ELR (cell line): ENCODE measurements at places on chromosomes 12 and 14.

DNA sequence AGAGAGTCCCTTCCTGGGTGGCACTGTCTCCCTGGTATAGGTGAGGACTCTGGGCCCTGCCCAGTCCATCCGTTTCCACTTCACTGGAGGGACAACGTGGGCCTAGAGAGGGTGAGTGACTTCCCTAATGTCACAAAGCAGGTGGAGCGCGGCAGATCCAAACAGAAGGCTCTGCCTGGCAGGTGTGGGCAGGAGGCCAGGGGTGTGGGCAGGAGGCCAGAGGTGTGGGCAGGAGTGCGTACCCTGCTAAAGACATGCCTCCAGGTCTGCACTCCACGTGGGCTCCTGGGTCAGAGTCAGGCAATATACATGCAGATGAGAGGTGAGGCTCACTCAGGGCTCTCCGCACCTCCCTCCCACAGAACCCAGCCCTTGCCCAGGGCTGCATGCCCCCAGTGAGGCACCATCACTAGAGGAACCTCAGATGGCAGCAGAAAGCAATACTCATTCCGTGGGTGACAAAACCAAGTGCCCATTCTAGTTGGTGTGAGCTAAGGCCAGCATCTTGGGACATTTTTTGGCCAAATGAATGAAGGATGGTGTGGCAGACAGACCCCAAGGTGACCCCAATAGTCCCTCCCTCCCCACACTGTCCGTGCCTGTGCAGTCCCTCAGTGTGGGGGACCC, 271.6 kb upstream of the RTL1 start:
- DNase-seq, result no peak

GRCh38 chr14:71960494-71961353, 28.5 kb downstream of the RGS6 start:
- DNase-seq, result no peak

DNA sequence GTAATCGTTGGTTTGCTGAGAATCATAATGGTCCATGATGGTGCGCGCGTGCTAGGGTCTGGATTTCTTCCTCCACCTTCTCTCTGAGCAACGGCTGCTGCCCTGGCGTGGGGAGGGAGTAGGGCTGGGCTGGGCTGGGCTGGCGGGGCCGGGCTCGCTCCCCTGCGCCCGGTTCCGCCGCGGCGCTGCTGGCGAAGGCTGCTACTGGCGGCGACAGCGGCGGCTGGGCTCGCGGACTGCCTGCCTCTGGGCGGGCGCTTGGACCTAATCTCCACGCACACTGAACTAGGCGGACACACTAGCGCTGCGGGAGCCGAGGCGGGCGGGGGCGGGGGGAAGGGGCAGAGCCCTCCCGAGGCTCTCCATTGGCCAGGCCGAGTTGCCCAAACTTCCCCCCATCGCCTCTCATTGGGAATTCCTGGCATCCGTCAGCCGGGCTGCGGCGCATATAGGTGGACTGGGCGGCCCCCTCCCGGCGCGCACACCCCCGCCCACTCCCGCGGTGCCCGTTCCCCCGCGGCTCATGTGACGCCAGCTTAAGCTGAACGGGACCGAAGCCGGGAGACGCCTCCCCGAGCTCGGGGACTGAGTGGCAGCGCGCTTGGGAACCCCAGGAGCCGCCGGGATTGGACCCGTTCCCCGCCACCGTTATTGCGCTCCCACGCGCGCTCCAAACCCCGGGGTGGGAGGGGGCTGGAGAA, at the start of gene ACTN1:
TSS of gene ACTN1 (minus strand) at position 282 of the 701 bp plus-strand sequence. CDS start at position 36, 246 bp downstream.
- peak; percentile 98 for DNase-seq

- no peak for DNase-seq
These were observed 30.7 kb downstream of the SNRNP35 start for GRCh38 chr12:123488539-123489230.

- peak; percentile 30 for DNase-seq
These were observed 62.8 kb upstream of the CCDC91 start for GRCh38 chr12:28127455-28127854.

DNA sequence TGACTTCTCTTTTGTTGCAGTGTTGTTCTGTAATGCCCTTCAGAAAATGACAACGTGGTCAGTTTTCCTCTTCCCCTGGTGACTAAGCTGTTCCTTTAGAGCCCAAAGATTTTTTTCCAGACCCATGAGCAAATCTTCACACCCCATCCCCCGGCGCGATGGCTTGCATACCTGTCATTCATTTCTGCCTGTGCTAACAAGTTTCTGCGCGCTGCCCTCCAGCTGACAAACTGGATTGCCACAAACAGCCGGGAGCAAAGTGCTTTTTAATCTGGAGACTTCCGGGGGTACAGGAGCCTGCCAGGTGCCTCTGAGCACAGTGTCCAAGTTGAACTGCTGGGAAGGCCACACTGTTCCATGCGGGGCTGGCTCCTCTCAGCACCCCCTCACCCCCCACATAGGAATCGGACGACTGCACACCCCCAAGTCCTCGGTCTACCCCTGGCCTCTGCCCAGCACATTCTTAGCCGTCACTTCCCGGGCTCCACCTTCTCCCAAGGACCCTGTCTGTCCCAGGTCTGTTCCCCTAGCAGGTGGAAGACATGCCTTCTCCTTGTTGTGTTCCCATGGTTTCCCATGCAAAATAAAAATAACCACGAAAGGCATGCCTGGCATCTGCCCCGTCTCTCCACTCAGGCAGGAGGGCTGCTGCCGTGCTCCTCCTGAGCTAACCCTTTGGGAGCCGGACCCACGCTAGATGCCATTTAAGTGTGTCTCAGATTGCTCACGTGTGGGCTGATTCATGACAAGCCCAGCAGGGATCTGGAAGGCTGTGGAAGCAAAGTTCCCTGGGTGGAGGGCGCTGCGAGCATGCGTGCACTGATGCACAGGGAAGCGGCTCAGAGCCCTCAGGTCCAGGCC, 14.1 kb downstream of the RILPL1 start:
- peak; percentile 33 for DNase-seq

- peak; percentile 48 for DNase-seq
These were observed 29.7 kb downstream of the KTN1 start for GRCh38 chr14:55609681-55610080.

GRCh38 chr14:29587761-29588470, 339.7 kb downstream of the PRKD1 start:
- DNase-seq, result no peak

- DNase-seq, result no peak
These were observed 33.1 kb downstream of the SNX6 start for GRCh38 chr14:34596891-34597290.

GRCh38 chr14:105490267-105490571, 827 bp upstream of the TEDC1 start:
- DNase-seq, result no peak

- DNase-seq, result no peak
These were observed 191.2 kb upstream of the PLXNC1 start for GRCh38 chr12:93957168-93957567.

DNA sequence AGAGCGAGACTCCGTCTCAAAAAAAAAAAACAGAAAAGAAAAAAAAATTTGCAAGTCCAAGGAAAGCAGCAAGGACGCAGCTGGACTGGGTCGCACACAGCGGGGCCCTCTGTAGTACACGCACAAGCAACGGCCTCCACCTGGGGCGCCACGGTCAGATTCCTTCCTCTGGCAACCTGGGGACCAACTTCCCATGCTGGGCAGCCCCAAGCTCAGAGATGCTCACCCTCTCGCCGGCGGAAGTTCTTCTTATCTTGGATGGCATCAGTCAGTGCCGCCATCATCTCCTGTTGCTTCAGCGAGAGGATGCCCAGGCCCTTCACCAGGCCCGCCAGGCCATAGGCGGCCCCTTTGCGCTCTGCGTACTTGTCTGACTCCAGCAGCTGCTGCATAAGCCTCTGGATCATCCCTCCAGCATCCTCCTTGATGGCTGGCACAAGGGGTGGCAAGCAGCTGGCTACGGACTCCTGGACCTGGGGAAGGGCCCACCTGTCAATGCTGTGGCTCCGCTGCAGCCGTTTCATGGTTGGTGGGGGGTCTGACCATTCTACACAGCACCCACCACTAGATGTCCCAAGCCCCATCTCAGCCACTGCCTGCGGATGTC, 34.5 kb upstream of the RAB35 start:
- no peak for DNase-seq

- DNase-seq, result no peak
These were observed 19.7 kb downstream of the SYNE3 start for GRCh38 chr14:95496690-95497259.

DNA sequence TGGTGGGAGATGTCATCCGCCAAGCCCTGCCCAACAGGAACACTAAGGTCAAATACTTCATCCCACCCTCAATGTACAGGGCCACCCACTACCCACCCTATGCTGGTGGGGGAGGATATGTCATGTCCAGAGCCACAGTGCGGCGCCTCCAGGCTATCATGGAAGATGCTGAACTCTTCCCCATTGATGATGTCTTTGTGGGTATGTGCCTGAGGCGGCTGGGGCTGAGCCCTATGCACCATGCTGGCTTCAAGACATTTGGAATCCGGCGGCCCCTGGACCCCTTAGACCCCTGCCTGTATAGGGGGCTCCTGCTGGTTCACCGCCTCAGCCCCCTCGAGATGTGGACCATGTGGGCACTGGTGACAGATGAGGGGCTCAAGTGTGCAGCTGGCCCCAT, 3.5 kb downstream of the B3GNT4 start:
- no peak for DNase-seq

DNA sequence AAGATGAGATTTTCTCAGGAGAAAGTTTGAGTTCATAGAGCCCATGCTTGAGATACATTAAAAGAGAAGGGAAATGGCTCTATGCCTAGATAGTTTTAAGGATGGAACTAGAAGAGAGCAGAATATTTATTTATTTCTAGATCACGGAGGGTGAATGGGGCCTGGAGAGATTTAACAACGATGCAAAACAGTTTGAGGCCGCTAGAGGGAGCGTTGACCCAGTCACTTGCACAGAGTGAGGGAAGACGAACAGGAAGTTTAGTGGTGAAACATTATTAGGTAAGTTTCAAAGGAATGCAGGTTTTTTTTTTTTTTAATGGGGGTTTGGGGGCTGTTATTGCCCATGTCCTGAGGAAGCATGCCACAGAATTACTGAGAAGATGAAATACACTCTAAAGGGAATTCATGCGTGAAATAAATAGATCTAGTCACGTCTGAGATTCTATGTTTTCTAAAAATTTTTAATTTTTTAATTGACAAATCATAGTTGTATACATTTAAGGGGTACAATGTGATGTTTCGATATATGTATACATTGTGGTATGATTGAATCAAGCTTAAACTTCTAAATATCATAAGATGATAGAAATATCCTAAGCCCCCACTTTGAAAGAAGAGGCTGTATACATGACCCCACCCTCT, 14.8 kb upstream of the PPP1R1A start:
- DNase-seq, result peak; percentile 82

DNA sequence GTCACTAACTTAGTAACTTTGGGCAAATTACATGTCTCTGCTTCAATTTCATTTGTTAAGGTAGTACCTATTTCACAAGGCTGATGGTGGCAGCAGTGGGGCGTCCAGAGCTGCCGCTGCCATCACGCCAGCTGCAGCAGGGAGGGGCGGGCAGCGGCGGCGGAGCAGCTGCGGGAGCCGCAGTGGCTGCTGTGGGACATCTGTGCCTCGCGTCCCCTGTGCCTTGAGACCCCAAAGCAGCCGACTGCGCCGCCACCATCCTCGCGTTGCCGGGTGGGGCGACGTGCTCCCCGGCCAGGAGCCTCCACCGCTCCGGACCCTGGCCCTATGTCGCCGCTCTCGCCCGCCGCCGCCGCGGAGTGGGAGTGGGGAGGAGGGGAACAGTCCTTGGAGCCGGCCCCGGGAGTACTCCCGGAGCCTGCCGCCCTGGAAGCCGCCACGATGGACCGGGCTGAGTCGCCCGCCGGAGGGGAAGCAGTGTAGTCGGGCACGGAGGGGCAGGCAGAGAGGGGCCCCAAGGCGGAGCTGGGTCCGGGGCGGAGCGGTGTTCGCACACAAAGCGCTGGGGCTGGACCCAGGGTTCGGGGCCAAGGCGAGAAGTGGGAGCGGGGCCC, 51.4 kb downstream of the A2M start:
- peak; percentile 52 for DNase-seq

DNA sequence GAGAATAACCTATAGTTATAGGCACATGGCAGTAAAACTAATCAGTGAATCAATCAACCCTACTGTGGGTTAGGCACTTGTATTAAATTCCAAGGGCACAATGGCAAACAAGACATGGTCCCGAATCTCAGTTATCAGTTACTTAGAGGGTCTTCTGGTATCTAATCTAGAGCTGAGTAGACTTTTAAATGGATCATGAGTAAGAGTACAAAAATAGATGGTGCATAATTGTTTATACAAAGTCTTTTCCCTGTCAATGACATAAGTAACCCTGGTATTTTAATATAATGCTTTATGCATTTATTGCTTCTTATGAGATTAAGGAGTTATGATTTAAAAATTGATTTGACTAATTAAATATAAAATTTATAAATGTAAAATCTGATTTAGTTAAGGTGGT, 23.0 kb upstream of the KCNJ8 start:
- no peak for DNase-seq

DNA sequence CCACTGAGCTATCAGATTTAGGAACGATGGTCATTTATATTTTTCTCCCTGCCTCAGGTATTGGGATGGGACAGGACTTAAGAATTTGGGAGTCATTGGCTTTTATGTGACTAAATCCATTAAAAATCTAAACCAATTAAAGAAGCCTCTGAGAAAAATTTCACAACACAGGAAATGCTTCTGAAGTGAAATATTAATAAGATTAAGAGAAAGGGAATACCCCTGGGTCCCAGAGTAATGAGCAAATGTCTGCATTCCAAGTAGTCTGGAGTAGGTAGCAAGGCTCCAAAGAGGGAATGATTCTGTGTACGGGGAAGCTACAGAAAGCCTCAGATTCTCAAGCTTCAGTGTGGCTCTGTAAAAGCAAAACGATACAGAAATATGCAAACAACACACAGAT, 707 bp upstream of the MED6 start:
- DNase-seq, result peak; percentile 18

GRCh38 chr14:105529569-105530284, 3.3 kb downstream of the TMEM121 start:
- DNase-seq, result no peak

DNA sequence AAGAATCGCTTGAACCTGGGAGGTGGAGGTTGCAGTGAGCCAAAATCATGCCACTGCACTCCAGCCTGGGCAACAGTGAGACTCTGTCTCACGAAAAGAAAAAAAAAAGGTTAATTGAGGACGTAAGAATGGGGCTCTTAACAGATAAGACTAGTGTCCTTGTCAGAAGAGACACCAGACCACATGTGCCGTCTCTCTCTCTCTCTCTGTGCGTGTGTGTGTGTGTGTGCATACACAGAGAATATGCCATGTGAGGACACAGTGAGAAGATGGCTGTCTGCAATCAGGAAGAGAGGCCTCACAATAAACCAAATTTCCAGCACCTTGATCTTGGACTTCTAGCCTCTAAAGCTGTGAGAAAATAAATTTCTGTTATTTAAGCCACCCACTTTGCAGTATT, 11.7 kb upstream of the ERC1 start:
- no peak for DNase-seq

- DNase-seq, result no peak
These were observed 762 bp downstream of the RABGGTA start for GRCh38 chr14:24270537-24271133.

DNA sequence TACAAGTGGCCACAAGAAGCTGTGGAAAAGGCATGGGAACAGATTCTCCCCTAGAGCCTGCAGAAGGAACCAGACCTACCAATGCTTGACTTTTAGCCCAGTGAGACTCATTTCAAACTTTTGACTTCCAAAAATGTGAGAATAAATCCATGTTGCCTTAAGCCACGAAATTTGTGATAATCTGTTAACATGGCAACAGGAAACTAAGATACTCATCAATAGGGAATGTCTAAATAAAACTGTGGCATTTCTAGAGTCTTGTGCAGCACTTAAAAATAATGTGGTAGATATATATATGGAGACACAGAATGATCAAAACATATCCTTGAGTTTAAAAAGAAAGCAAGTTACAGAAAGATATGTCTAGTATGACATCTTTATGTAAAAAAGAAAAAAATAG, 12.0 kb downstream of the HECTD4 start:
- DNase-seq, result peak; percentile 40

GRCh38 chr14:65794674-65795279, 382.2 kb downstream of the FUT8 start:
- DNase-seq, result no peak
